K562 (cell line): ENCODE measurements at places on chromosomes 7 and 10. TPM values are rescaled to one million over a fixed set of nuclear protein-coding genes. Genes with fewer than 3 reads are reported as not detected.

GRCh38 chr7:50783303-50783702, 607 bp upstream of the GRB10 start:
- no peak for DNase-seq

DNA sequence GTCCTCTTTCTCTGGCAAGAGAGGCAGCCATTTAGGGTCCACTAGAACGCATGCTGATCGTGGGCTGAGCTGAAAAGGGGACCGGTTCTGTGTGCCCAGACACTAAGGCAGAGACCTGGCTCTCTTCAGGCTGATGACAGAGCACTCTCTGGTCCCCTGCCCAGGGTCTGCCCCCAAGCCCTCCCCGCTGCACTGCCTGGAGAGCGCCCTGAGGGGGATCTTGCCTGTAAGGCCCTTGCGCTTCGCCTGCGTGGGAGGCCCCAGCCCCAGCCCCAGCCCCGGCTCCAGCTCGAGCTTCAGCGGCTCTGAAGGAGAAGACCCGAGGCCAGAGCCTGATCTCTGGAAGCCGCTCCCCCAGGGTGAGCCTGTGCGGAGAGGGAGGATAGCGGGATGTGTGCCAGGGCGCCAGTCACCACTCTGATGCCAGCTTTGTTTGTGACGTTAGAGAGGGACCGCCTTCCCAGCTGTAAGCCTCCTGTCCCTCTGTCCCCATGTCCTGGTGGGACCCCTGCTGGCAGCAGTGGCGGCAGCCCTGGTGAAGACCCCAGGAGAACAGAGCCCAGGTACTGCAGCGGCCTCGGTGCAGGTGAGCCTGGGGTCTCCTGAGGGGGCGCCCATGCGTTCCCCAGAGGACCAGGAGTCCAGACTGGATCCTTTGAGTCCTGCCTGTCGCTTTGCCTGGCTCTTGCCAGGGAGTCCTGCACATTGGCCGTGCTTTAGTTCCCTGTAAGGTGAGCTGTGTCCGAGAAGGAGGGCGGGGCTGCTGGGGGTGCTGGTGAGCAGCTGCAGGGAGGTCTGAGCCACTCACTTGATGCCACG, 43.2 kb downstream of the ZNF467 start:
- no peak for DNase-seq

- no peak for DNase-seq
Measured at GRCh38 chr7:124257638-124258308, 224.9 kb upstream of the TMEM229A start.

DNA sequence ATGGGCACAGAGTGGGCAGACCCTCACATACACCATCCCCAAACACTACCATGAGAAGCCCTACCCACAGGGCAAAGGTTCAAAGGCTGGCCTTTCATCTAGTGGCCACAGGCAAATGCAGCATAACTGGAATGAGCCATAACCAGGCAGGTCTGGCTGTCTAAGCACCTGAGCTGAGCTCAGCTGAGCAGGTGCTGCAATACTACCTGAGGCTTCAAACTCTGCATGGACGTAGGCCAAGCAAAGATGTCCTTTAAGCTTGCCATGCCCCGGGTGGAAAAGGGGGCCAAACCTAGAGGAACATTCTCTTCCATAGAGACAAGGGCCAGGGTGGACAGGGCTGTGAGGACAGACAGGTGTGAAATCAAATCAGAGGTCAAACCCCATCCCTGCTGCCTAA, 65.3 kb upstream of the CAMK2B start:
- no peak for DNase-seq

DNA sequence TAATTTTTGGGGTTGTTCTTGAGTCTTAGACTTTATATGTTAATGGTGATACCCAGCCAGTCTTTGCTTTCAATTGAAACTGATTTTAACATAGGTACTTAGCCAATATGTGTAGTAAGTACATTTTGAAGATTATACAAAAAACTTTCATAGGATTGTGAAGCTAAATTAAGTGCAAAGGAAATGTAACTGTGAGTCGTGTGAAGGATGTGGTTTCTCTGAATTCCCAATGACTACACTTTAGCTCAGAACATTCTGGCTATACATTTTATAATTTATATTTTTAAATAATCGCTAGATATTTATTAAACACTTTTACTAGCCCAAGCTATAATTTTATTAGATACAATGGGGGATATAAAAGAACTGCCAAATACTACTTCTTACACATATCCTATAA, 359.3 kb downstream of the PCLO start:
- DNase-seq: no peak

DNA sequence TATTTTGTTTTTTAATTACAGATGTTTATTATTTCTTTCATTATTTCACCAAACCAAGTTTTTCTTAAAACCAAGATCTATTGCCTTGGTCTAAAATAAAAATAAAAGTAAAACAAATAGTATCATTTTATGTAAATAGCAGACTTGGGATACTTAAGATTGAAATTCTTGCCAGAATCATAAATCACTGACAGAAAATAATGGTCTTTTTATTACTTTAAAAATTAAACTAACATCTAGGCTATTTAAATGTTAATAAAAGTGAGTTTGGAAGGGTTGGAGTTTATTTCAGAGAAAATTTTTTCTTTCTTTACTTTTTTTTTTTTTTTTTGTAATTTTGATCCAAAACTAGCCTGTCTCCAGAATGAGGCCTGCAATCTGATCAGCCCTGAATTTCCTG, 568.0 kb upstream of the IGFBP3 start:
- DNase-seq: no peak

GRCh38 chr7:28028471-28028870, 152.1 kb downstream of the JAZF1 start:
- no peak for DNase-seq

- DNase-seq: no peak
Measured at GRCh38 chr7:78363866-78364265, 565.3 kb downstream of the PHTF2 start.

DNA sequence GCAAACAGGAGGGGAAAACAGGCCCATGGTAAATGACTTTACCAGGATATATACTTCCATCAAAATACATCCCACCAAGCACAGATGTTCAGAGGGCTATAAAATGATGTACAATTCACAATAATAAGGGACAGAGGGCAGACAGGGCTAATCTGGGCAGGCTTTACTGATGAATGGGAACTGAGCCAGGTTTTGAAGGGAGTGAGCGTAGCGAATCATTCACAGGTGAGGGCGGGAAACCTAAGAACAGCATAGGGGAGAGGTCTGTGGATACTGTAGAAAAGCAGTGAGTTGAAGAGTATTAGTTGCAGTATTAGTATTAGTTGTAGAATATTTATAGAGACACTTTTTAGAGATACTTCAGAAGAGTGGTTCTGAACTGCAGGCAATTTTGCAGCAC, 180.8 kb downstream of the JAZF1 start:
- no peak for DNase-seq

GRCh38 chr10:97573021-97573420, 442 bp downstream of the ANKRD2 start:
- DNase-seq: no peak

GRCh38 chr7:34946486-34946885, 90.8 kb downstream of the DPY19L1 start:
- DNase-seq: no peak

DNA sequence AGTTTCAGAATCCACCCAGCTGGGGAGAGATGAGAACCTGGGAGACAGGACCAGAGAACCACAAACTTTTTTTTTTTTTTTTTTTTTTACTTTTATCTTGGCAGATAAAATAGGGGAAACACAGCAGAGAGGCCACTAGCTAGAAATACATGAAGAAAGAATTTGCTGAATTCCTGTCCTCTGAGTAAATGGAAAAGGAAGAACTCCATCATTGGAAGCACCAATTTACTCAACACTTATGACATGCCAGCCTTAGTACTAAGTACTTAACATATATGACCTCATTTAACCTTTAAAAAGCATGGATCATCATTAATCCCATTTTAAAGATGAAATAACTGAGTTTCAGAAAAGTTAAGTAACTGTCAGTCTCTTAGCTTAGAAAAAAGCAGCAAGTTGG, 343.0 kb upstream of the NPSR1 start:
- no peak for DNase-seq

GRCh38 chr7:96770758-96771157, 61.1 kb upstream of the SEM1 start:
- no peak for DNase-seq

DNA sequence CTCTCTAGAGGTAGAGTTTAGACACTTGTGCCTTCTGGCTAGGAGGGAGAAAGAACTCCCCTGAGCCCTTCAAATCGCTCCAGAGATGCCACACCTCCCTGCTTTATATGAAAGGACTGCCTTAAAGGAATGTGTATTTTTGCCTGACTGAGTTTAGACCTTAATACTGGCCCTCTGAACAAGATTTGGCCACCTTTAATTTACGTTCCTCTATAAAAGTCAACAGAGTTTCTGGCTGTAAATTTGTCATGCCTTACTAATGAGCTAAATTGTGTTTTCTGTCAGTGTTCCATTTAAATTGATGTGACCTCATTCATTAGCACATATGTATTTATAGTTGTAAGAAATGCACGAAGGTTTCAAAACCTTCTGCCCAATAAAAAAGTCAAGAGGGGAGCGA, 48.0 kb downstream of the SEMA3C start:
- DNase-seq: no peak

DNA sequence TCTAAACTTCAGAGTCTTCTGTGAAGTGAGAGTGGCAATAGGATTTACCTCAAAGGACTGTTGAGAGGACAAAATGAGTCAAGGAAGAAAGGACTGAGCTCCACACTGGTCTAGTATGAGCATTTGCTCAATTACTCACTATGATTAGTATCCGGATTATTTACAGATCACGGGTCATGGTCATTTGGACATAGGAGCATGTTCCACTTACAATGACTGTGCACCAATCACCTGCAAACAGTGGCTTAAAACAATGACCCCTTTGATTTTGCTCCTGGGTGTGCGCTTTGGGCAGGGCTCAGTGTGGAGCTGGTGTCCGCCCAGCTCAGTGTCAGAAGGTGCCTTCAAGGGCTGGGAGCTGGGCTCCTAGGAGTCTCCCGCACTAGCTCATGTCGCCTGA, 225.4 kb downstream of the TCERG1L start:
- DNase-seq: no peak

DNA sequence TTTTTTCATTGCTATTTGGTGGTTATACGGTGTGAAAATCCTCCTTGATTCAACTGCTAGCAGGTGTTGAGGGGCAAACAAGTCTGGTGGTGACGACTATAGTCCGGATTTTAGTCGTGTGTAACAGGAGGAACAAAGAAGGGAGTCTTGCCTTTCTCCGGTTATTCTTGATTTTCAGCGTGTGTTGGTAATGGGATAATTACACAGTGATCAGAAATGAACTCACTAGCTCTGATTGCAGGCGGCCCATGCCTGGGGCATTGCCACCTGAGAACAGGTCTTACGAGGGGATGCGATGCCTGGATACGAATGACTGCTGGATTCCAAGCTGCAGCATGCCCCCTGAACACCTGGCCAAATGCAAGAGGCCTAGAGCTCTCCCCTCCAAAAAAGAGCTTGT, 72.8 kb downstream of the CAMK1D start:
- no peak for DNase-seq

DNA sequence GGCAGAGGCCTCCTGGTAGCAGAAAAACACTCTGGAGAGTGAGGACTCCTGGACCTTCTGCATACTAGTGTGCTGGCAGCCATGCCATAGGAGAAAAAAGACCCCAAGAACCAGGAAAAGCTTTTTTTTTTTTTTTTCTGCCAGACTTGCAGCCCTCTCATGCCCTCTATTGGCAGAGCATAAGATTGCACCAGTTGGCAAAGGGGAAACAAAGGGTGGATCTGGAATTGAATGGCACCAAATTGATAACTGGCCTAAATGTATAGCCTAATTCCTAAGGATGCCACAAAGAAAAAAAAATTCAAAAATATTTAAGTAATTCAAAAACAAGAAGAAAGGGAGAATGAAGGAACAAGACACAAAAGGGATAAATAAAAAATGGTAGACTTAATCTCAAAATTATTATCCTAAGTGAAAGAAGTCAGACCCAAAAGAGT, 112.5 kb upstream of the GHITM start:
- DNase-seq: peak; percentile 52

DNA sequence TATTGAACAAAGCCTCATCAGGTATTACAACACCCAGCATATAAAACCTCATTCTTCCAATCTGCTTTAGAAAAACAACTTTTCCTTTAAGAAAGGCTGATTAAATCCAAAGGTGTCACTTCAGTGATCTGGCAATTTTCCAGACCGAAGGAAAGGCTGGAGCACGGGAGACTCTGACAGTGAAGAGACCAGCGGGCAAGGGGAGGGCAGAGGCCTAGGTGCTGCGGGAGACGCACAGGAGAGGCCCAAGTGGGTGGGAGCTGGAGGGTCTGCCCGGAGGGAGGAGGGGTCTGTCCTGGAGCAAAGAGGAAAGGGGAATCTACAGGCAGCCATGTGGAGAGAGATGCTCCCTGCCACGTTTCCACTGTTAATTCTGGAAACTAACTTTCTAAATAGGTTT, 24.3 kb upstream of the PPP2R2D start:
- DNase-seq: no peak

GRCh38 chr10:58399410-58399809, 14.2 kb downstream of the TFAM start:
- DNase-seq: no peak

DNA sequence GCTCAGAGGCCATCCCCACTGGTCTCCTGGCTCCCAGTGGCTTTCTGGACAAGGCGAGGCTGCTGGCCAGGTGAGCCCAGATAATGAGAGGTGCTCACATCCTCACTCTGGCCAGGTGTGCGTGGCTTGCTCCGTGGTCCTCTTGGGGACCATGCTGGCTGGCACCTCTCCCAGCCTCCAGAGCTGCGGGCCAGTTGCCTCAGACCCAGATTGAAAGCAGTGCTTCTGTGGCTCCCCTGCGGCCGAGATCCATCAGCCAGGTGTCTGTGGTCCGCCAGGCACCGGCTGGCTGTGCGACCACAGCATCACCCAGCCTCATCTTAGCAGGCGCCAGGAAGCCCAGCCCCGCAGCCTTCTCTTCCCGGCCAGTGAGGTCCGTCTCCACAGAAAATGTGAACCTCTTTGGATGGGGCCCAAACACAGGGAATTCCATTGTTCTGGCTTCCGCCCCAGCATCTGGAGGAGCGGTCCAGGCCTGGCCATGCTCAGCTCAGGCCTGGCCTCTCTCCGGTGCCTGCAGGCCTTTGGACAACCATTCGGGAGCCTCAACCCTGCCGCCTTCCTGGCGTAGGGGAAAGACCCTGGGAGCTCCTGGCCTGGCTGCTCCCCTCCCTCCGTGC, 5.2 kb upstream of the TTYH3 start:
- no peak for DNase-seq

GRCh38 chr7:106866298-106867281, 1.5 kb downstream of the PIK3CG start:
- no peak for DNase-seq

Gene MCU
- 25.6 and 26.3 TPM in 2 replicates for polyA plus RNA-seq

Gene TMEM176A
- polyA plus RNA-seq: not detected in 2 replicates

Gene DCLRE1A
- 12.7 and 13.3 TPM in 2 replicates for polyA plus RNA-seq

Gene PCDH15
- not detected in 2 replicates for polyA plus RNA-seq

Gene CPA5
- 0.11 and 0.13 TPM in 2 replicates for polyA plus RNA-seq

Gene BLNK
- not detected in 2 replicates for polyA plus RNA-seq

Gene ITIH2
- polyA plus RNA-seq: not detected in 2 replicates

Gene C1GALT1
- polyA plus RNA-seq: 17.3 and 21.0 TPM in 2 replicates

Gene AGFG2
- polyA plus RNA-seq: 10.0 and 16.8 TPM in 2 replicates
